ENCODE measurements at places on chromosomes 13 and 19. TPM values are rescaled to one million over a fixed set of nuclear protein-coding genes. Genes with fewer than 3 reads are reported as not detected.

DNA sequence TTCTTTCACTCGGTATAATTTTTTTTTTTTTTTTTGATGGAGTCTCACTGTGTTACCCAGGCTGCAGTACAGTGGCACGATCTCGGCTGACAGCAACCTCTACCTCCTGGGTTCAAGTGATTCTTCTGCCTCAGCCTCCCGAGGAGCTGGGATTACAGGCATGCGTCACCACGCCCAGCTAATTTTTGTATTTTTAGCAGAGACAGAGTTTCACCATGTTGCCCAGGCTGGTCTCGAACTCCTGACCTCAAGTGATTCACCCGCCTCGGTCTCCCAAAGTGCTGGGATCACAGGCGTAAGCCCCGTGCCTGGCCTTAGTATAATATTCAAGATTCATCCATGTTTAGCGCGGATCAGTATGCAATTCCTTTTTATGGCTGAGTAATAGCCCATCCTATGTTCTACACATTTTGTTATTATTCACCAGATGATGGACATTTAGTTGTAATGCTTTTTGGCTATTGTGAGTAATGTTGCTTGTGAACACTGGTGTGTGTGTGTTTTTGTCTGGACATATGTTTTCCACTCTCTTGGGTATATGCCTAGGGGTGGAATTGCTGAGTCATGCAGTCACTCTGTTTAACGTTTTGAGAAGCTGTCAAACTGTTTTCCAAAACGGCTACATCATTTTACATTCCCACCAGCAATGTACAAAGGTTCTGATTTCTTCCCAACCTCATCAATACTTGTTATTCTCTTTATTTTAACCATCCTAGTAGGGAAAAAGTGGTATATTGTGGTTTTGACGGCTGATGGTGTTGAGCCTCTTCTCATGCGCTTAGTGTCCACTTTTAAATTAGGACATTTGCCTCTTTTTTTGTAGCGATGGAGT lies 22.9 kb downstream of the PLEKHF1 start:
- no peaks in the 10 kb centered on the region for H3K36me3 ChIP-seq
- H3K4me1 ChIP-seq, result no peaks in the 10 kb centered on the region

Gene PABPC3
- 1.0 TPM for total RNA-seq

Gene CEACAM5
- total RNA-seq, result not detected

GRCh38 chr13:112078216-112078615 lies 11.3 kb downstream of the SOX1 start:
- H3K27ac ChIP-seq, result no peak overlapping the region
- peaks cover 7% of the 10 kb centered on the region for H3K4me1 ChIP-seq
- H3K36me3 ChIP-seq, result no peaks in the 10 kb centered on the region
- no peak overlapping the region for H3K4me3 ChIP-seq
- no peak for DNase-seq

DNA sequence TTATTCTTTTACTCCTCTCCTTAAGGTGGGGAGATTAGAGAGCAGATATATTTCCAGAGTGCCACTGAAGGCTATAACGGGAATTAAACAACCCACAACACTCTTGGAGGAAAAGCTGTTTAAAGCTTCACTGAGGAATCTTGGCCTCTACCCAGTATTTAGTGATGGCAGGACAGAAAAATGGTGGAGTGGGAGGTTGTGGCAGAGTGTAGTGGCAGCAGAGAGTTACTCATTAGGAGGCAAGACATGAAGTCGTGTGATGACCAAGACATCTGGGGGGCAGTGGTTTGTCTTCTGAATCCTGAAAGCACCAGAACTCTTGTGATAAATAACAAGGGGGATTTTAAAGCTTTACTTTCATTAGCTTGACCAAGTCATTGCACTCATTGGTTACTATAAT lies 563.5 kb upstream of the SLITRK5 start:
- no peaks in the 10 kb centered on the region for H3K4me1 ChIP-seq
- no peak overlapping the region for H3K27ac ChIP-seq
- no peak for DNase-seq
- H3K4me3 ChIP-seq, result no peak overlapping the region
- H3K27me3 ChIP-seq, result no peaks in the 10 kb centered on the region

Gene AKAP11
- total RNA-seq, result 60.7 TPM

GRCh38 chr13:97978651-97979050 lies 25.2 kb downstream of the IPO5 start:
- H3K36me3 ChIP-seq, result no peaks in the 10 kb centered on the region
- no peak for DNase-seq
- H3K27me3 ChIP-seq, result no peaks in the 10 kb centered on the region
- H3K4me1 ChIP-seq, result no peaks in the 10 kb centered on the region

Gene CBARP
- 1.0 TPM for total RNA-seq
